Epithelial cell of esophagus (primary cell): ENCODE measurements at places on chromosomes 4 and X.

- DNase-seq: no peak
Measured at GRCh38 chr4:42954963-42955669, 62.6 kb downstream of the GRXCR1 start.

DNA sequence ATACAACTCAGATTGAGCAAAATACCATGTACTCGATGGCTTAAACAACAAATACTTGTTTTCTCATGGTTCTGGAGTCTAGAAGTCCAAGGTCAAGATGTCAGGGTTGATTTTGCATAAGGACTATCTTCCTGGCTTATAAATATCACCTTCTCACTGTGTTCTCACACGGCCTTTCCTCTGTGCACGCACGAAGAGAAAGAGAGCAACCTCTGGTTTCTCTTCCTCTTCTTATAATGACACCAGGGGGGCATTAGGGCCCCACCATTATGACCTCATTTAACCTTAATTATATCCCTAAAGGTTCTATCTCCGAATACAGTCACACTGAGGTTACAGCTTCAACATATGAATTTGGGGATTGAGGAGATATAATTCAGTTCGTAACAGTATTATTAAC lies 504.0 kb downstream of the MAGEE1 start:
- DNase-seq: no peak

- DNase-seq: peak; percentile 63
Measured at GRCh38 chrX:74293343-74293946, 10.5 kb upstream of the ZCCHC13 start.

- no peak for DNase-seq
Measured at GRCh38 chr4:10959586-10959985, 275.0 kb upstream of the CLNK start.

DNA sequence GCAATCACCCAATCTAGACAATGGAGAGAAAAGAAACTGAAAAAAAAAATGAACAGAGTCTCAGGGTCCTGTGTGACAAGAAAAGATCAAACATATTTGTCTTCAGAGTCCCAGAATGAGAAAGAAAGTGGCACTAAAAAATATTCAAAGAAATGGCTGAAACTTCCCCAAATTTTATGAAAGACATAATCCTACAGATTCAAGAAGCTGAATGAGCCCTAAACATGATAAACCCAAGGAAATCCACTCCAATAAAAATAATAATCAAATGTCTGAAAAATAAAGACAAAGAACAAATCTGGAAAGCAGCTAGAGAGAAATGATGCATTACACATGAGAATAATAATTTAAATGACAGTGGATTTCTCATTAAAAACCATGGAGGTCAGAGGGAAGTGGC lies 130.3 kb upstream of the CITED1 start:
- no peak for DNase-seq

GRCh38 chrX:153778181-153778580 lies 2.7 kb upstream of the SRPK3 start:
- no peak for DNase-seq

DNA sequence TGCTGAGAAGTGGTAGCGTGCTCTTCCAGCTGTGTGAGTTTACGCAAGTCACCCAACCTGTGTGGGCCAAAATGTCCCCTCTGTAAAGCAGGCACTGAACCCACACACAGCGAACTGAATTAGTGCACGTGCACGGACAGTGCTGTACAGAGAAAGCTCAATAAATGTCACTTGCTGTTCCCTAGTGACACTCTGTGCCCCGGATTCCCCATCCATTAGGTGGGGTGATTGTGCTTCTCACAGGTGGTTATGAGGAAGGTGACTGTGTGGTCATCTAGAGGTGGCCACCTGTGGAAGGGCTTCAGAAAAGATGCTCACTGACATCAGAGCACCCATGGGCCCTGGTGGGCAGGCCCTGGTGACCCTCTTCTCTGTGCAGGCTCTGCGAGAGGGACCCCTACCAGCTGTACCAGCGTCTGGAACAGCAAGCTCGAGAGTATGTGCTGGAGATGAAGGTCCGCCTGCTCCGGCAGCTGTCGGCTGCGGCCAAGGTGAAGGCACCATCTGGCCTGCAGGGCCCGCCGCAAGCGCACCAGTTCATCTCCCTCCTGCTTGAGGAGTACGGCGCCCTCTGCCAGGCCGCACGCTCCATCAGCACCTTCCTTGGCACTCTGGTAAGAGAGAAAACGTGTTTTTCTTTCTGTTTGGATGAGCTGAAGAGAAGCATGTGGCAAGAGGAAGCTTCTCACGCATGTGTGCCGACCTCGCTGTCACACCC lies 94.3 kb downstream of the FAM193A start:
- no peak for DNase-seq

DNA sequence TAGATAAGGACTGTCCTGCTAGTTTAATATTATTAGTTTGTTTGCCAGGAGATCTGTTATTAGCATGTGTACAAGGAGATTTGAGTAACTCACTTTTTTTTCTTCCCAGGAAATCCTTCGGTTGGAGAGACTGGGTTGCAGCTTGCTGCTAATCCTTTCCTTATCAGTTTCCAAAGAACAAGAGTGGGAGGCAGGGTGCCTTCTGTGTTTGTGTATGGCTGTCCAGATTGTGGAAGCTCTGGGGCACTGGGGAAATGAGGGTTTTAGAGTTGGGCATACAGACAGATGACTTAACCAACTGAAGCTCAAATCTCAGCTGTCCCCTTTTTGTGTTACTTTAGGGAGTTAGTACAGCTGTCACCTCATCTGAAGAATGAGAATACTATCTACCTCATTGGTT lies 12.6 kb upstream of the SUPT20HL1 start:
- no peak for DNase-seq

GRCh38 chr4:14669371-14669770 lies 332.9 kb upstream of the CPEB2 start:
- DNase-seq: no peak

GRCh38 chr4:98935633-98936032 lies 6.7 kb upstream of the EIF4E start:
- no peak for DNase-seq

DNA sequence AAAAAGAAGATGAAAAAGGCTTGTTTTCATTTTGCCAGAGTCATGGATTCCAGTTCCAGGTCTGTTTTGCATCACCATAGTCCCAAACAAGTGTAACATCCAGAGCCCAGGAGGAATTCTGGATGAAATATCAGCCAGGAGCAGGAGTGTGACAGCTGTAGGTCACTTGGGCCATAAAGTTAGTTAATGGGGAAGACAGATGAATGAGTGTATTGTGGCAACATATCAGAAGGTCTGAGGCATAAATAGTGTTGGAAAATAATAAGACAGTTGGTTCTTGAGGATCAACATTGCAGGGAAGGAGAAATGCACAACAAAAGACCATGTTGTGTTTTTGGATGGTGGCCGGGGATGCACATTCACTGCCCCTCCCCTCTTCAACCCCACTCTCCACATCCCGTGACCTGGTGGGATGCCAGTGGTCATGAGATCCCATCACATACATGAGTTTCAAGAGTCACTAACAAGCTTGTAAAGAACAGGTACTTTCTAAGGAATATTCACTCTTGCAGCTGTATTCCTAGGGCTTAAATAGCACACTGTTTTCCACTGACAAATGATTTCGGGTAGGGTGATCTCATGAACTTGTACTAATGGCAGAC lies 83.1 kb upstream of the IGFBP7 start:
- no peak for DNase-seq

- peak; percentile 78 for DNase-seq
Measured at GRCh38 chr4:80740375-80740774, 290.1 kb upstream of the BMP3 start.

DNA sequence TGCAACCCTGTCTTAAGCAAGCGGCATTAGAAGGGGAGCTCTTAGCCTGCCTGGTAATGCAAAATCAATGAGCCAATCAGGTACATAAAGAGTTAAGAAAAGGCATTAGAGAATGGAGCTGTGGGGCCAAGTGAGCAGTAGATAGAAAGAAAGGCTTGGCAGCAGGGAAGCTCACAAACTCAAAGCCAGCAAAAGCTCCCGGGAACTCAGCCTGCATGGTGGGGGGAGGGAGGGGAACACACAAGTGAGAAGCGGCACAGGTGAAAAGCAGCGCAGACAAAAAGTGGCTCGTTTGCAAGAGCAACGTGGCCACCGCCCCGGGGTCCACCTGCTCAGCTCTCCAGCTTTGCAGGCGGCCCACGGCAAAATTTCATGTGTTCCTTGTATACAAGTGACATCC lies 818.5 kb downstream of the FAM133A start:
- DNase-seq: no peak

- DNase-seq: peak; percentile 35
Measured at GRCh38 chr4:54745031-54745770, 87.4 kb downstream of the KIT start.

GRCh38 chr4:108561116-108561515 lies 59.3 kb upstream of the RPL34 start:
- DNase-seq: no peak

DNA sequence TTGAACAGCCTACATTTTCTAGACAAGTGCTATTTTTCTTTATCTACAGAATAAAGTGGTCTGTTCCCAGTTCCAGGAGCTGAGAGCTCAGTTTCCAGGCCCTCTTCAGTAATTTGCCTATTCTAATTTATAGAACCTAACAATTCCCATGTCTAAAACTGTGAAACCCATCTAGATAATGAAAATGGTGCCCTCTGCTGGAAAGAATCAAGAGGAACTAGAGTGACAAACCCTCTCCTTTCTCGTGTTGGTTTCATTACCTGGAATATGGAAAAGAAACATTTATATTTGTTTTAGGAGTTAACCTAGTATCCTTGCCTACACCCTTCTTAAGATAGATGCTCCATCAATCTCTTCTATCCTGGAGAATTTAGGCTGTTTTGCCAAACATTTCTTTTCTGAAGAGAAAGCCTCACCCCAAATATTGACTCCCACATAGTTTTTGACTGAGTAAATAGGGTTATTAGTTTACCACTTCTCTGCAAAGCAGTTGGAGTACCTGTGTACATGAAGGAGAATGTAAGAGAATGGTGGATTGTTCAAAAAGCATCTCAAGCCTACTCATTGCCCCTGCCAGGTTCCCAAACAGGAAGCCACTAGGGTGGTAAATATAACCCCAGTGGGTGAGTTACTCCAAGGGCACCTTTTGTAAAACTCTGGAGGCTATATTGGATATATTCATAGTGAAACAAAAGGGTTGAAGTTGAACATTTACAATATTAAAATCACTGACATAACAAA lies 121.6 kb downstream of the RASL11B start:
- DNase-seq: peak; percentile 71

DNA sequence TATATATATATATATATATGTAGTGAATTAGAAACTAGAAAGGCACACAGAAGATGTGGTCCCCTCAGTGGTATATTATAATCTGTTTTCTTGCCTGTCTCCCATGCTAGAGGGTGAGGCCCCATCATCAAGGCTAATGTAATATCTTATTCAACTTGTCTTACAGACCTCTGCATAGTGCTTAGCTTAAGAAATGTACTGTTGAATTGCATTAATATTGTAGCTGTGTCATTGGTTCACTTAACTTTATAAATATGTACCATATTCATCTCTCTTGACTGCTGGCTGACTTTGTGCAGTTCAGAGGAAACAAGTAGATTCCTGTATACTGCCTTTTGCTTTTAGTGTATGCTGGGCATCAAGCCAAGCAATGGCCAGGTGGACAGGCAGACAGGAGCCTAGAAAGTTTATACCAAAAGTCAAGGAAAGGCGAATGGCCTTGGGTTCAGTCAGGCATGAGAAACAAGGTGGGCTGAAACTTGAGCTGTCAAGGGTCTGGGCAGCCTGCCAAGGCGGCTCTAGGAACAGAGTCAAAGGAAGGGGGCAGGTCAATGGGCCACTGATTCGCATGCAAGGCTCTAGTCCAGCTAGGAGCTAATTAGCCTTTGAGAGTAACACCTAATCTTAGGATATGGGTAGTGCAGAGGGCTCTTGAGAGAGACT lies 78.8 kb upstream of the LEF1 start:
- peak; percentile 35 for DNase-seq

GRCh38 chr4:137892134-137892533 lies 350.0 kb downstream of the SLC7A11 start:
- DNase-seq: peak; percentile 85

DNA sequence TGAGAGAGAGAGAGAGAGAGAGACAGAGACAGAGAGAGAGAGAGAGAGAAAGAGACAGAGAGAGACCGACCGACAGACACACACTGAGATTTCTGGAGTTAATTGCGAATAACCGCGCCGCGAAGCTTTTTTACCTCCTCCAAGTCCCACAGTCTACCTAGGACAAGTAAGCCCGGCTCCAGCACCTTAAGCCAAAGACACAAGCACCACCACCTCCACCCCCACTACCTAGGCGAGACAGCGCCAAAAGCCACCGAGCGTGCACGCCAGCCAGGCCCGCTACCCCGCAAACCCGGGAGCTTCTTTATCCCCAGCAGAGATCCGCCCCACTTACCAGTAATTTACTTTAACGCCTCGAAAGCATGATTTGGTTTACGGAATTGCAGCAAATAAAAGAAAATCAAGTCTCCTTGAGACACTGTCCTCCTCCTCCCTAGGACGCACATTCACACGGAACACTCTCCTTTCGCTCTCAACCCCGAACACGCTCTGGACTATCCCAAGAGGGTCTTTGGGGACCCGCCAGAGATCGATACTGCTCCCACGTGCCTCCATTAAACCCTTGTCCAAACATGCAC lies 649.6 kb upstream of the DIPK2B start:
- DNase-seq: peak; percentile 41

- no peak for DNase-seq
Measured at GRCh38 chr4:1973661-1974060, 35.1 kb downstream of the NELFA start.

DNA sequence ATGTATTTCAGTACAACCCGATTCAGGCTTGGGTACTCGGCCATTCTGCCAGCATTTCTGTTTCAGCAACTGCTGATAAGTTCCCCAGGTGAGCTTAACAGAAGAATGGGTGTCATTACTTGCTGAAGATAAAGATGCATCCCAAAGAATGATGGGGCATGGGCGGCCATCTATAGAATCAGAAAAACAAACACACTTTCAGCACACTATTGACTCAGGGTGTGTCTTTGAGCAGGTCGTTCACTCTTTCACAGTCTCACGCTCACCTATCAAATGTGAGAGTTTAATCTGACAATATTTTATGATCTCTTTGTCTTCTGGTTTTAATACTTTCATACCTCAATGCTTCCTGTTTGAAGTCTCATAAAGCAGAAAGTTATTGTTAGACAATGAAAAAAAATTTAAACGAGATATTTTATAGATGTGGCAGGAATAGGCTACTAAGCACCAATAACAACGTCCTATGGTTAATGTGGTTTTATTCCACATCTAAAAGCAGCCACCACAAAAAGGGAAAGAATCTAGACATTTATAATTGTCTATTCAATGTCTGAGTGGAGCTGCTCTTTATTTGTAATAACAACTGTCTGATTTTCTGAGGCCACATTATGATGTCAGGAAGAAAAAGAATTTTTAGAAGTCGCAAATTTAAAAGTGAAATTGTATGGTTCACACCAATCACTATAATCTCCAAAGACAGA lies 17.0 kb downstream of the GASK1B start:
- DNase-seq: no peak

DNA sequence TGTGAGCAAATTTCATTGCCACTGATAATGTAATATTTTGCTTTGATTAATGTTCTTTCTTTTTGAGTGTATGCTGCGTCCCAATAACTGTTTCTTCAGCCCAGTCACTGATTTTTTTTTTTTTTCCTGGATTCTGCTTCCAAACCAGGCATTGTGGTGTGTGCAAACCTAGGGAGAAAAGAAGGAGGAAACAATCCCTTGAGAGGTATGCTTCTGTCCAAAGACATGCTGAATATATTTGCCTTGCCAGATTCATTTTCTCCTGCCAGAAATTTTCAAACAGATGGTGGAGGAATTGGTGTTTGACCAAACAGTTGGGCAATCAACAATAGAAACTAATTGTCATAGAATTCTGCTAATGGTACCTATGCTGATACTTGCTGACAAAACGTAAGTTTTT lies 753.6 kb downstream of the RPA4 start:
- DNase-seq: no peak

GRCh38 chr4:1512738-1513660 lies 106.8 kb upstream of the NKX1-1 start:
- no peak for DNase-seq

GRCh38 chrX:135505351-135505750 lies 15.1 kb upstream of the INTS6L start:
- DNase-seq: peak; percentile 52
